ENCODE measurements at places on chromosomes 6 and 20.

- DNase-seq = no peak
Observed at GRCh38 chr6:164069350-164069990, 655.0 kb downstream of the QKI start.

DNA sequence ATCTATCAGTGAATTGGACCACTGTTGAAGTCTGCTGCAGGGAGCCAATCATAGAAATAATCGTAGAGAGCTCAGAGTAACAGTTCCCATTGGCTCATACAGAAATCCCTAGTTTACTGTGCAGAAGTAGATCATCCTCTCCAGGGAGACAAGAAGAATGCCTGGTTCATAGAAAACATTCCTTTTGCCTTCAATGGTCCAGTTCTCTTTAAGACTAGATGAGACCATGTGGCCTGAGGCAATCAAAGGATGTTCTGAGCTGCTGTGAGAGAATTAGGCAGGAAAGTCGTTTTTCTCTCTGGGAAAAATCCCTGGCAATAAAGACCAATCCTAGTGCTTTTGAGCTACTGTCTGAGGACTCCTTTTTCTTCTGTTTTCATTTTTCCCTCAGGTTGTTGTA is 208.4 kb downstream of the CENPW start:
- no peak for DNase-seq

DNA sequence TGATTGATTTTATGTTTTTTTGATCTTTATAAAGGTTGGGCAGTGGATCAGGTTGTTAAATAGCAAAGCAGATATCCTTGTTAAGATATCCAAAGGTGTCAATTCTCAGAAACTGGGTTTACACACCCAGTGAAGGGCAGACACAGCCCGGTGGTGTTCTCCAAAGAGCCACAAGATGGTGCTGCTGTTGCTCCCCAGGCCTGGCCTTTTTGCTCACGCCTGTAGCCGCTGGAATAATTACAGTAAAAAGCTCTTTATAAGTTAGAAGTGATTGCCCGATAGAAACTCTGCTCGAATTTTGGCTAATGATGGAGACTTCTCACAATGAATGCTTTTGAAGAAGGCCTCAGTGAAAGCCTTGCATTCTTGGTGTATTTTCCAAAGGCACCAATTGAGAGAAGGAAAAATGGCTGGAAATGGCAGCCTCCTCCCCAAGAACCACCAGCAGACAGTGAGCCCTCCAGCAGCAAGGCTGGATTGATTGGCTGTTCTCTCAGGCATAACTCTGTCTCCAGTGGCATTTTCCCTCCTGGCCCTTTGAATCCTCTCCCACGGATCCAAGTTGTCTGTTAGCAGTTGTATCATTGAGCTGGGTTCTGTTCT is 120.5 kb upstream of the CHD6 start:
- DNase-seq = no peak

DNA sequence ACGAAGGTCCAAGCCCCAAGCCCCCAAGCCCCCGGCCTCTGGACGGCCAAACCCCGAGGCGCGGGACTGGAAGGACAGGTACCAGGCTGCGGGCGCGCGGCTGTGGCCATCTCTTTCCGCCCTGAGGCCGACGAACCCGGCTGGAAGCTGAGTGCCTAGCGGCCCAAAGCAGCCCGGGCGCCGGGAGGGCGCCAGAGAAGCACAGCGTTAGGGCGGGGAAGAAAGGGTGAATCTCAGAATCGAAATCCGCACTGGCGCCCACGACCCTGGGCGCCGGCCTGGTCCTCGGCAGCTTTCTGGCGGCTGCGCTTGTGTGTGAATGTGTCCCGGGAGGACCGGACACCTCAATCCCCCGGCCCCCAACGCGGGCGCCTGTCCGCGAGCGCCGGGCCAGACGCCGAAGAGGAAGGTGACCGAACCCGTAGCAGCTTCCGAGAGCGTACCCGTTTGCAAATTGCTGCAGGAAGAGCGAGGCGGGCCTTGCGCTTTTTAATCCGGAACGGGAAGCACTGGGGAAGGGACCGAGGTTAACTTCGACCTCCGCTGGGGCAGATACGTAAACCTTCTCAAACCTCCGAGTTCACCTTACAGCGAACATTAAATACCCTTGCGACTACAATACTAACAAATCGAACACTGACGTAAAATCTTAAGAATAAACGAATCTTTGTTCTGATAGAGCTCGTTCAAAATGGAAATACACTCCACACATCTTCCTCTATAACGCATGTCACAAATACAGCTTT is 2.9 kb downstream of the NRN1 start:
- DNase-seq = no peak

DNA sequence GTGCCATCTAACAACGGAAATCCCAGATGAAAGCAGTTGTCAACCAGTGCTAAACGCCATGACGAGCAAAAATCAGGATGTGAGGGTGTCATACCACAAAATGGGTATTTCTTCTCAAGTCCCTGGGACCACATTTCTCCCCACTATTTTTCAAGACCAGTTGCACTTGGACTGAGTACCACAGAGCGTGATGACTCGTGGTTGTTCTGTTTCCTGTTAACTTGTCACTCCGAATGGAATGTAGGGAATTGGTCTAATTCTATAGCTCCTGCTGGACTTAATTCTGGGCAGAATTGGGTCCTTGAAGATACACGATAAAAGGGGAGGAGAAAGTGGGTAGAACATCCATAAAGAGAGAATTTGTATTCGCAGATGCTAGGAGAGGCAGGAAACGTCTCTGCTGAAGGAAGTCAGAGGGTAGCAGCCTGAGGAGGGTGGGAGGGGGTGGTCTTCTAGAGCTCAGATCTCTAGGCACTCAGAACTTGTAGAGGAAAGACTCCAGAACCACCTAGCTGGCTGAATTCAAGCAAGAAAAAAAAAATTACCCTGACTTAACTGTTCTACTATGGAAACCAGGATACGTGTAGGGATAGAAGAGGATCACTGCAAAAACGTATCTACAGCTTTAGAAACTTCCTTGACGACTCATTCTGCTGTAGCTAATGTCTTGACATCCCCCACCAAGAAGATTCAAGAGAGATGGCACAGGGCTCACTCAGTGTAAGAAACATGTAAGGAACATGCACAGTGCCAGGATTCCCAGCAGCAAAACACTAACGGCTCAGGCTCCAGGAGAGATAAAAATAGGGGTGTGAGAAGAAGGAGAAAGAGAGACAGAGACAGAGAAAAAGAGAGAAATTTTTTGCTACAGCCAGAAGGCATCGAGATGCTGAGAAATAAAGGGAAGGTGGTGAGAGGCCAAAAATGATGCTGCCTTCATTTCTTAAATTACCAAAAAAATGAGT is 494.7 kb downstream of the CD83 start:
- no peak for DNase-seq

GRCh38 chr20:62832212-62832922 is 15.5 kb downstream of the COL9A3 start:
- DNase-seq = no peak

GRCh38 chr6:41705996-41706835 is 29.2 kb downstream of the TFEB start:
- no peak for DNase-seq

DNA sequence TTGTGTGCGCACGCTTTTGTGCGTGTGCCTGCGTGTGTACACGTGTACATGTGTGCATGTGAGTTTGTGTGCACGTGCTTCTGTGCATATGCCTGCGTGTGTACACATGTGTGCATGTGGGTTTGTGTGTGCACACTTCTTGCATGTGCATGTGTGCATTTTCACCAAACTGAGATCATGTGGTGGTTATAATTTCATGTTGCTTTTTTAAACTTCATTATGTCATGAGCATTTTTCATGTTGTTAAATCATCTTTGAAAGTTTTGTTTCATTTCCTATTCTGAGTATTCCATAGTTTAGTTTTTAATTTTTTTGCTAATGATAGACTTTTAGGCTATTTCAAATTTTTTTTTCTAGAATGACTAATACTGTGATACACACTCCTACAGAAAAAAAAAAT is 6.4 kb upstream of the CST3 start:
- no peak for DNase-seq

DNA sequence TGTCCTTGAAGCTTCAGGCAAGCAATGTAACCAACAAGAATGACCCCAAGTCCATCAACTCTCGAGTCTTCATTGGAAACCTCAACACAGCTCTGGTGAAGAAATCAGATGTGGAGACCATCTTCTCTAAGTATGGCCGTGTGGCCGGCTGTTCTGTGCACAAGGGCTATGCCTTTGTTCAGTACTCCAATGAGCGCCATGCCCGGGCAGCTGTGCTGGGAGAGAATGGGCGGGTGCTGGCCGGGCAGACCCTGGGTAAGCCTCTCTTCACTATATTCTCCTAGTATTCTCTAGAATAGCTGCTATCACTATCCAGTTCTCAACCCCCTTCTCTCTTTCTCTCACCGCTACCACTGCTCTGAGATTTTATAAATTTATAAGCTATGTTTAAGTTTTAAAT is 40.0 kb downstream of the EIF2S2 start:
- no peak for DNase-seq
